ENCODE measurements at places on chromosomes 1 and 21.

DNA sequence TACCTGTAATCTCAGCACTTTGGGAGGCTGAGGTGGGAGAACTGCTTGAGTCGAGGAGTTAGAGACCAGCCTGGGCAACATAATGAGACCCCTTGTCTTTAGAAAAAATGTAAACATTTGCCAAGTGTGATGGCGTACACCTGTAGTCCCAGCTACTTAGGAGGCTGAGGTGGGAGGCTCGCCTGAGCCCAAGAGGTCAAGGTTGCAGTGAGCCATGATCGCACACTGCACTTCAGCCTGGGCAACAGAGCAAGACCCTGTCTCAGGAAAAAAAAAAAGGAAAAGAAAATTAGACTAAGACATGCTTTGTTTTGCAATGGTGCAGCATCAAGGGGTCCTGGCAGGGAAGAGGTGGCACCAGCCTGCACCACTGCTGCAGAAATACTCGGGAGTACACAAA lies 16.8 kb upstream of the GPR157 start:
- no peak for DNase-seq

- DNase-seq: peak; percentile 60
These were observed 749 bp upstream of the GLUL start for GRCh38 chr1:182392050-182393028.

DNA sequence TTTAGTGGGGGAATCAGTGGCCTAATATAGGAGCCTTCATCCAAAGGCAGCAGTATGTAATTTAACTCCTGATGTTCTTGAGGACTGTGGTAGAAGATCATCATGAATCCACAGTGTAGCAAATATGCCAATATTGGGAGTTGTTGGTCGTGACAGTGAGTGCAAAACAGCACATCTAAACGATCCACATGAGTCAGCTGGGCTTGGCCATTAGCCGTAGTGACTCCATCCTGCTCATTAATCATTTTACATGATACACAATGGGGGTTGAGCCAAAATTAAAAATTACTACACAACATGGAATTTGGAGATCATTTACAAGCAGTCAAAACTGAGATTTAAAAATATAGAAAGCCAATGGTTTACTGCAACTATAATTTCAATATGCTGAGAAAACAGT lies 653.9 kb upstream of the CAMK1G start:
- no peak for DNase-seq

DNA sequence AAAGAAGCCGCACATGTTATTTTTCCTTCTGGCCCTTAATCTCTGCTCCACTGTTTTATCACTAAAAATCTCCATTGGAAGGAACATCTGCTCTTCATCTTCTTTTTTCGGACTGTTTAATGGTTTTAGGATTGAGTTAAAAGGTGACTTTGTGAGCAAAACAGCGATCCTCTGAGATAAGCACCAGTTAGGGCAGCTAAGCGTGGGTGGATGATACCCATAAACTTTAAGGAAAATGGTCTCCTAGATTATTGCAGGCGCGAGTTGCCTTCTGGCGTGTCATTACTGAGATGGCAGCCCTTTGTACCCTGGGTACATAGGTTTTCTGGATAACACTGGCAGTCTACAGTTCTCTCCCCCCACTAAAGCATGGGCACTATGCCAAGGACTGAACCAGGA lies 44.0 kb upstream of the HMGB4 start:
- no peak for DNase-seq

DNA sequence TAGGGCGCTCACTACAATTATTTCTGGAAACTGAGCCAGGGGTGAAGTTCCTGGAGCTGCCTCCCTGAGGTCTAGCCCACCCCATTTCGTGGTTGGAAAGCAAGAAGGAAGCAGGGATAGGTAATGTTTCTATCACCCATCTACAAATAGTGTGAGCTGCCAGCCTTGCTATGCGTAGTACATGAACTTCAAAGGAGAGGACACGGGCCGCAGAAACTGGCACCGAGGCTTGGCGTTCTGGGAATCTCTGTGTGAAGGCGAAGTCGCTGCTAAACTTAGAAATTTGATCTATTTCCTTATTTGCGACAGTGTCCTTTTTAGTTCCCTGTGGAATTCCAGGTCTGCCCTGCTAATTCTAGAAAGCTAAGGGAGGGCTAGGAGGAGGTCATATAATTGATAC lies 49.6 kb upstream of the NTPCR start:
- no peak for DNase-seq

GRCh38 chr21:16424331-16424751 lies 694.6 kb downstream of the USP25 start:
- no peak for DNase-seq

GRCh38 chr1:205315008-205315618 lies 6.4 kb downstream of the NUAK2 start:
- no peak for DNase-seq

- DNase-seq: no peak
These were observed 1.4 kb downstream of the CXADR start for GRCh38 chr21:17514124-17514845.
